ENCODE measurements at places on chromosomes 2 and 18. TPM values are rescaled to one million over a fixed set of nuclear protein-coding genes. Genes with fewer than 3 reads are reported as not detected.

The GCC2 gene
- total RNA-seq = 111 TPM

The FEV gene
- total RNA-seq = not detected

The ST3GAL5 gene
- total RNA-seq = 71.1 TPM

The RBM45 gene
- total RNA-seq = 11.9 TPM

The REG3A gene
- total RNA-seq = not detected

The ABCG8 gene
- not detected for total RNA-seq

The PROC gene
- not detected for total RNA-seq

The ERBB4 gene
- 9.4 TPM for total RNA-seq

The KCNE4 gene
- total RNA-seq = 5.3 TPM

The GKN2 gene
- 3.4 TPM for total RNA-seq

The CHN1 gene
- total RNA-seq = 80.9 TPM

The MSTN gene
- total RNA-seq = 0.12 TPM

The RGPD4 gene
- total RNA-seq = 0.15 TPM

The PRKAG3 gene
- not detected for total RNA-seq

The KLHL41 gene
- 1.6 TPM for total RNA-seq

The SLC23A3 gene
- 2.0 TPM for total RNA-seq

The COBLL1 gene
- total RNA-seq = 86.5 TPM

The DUSP2 gene
- 4.4 TPM for total RNA-seq

The SPP2 gene
- not detected for total RNA-seq

The ADD2 gene
- total RNA-seq = 3.0 TPM

Data from lung (tissue), 17 donors.